ENCODE measurements at places on chromosomes 13 and 19.

DNA sequence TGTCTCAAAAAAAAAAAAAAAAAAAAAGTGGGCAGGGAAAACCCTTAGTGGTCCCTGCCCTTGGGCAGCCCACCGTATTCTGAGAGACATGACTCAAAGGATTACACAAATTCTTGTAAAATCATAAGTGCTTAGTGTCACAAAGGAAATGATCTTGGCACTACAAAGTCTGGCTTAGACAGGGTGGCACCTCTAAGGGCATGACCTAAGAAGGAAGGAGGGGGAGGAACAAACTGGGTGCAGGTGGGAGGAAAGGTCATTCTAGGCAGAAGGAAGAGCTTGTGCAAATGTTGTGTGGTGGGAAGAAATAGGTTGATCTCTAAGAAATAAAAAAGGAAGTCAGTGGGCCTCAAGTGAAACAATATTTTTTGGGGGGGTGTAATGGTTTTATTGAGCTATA lies 10.4 kb downstream of the PNPLA6 start:
- peak overlapping the region; percentile 17 for H3K4me3 ChIP-seq
- H3K36me3 ChIP-seq, result peaks cover 54% of the 10 kb centered on the region
- peaks cover 17% of the 10 kb centered on the region for H3K4me1 ChIP-seq
- H3K27me3 ChIP-seq, result no peaks in the 10 kb centered on the region

DNA sequence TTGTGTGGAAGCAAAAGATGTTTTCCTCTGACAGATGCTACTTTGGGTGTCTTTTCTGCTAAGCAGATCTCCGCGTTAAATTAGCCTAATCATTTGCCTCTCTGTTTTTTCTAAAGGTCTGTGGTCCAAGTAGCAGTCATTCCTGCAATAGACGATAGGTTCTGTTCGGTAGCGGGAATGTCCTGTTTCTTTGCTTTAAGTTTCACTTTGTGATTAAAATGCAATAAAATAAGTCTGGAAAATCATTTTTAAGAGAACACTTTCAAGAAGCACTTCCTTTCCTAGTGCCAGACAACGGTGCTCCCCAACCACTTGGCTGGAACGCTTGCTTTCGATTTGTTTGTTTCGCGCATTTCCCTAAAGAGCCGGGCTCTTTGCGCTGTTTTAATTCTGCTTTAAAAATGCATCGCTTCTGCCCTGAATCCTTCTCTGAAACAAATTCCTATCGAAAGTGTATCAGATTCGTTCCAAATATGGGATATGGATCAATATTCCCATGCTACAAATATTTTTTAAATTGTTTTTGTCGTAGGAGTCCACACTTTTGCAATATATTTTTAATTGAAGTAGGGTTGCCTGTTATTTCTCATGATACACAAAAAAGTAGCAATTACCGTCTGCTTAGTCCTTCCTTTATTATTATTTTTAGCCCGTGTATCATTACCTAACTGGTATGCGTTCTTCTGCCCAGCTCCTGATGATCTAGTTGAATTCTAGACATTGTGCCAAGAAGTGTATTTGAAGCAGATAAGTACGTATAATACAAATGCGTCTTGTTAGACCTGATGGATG lies 14.2 kb downstream of the ZIC2 start:
- H3K4me1 ChIP-seq, result peaks cover 5% of the 10 kb centered on the region
- no peak overlapping the region for H3K4me3 ChIP-seq
- no peak for DNase-seq

DNA sequence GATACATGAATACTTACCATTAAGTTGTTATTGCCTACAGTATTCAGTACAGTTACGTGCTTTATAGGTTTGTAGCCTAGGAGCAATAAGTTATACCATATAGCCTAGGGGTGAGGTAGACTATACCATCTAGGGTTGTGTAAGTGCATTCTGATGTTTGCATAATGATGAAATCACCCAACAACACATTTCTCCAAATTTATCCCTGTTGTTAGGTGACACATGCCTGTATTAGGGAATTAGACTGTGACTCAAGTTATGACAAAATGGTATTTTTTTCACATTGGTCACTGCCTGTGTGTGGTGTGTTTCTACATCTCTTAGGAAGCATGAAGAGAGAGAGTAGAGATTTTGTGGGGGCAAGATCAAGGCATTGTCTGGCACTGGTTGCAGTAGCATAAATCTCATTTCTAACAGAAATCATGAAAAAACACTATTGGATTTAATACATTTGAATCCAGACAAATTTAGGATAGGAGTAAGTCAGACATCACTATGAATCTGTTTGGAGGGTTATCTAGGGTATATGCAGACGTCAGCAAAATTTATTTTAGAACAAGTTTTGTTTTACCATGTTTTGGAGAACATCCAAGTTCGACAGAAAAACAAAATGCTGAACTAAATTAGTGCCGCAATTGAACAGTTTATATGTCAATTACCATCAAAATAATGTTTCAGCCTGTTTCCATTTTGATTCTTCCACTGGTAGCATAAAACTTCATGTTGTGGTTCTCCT lies 332.1 kb downstream of the LMO7 start:
- DNase-seq, result no peak
- H3K4me1 ChIP-seq, result no peaks in the 10 kb centered on the region
- H3K36me3 ChIP-seq, result no peaks in the 10 kb centered on the region
- H3K4me3 ChIP-seq, result no peak overlapping the region

- H3K4me1 ChIP-seq, result peaks cover 25% of the 10 kb centered on the region
- H3K4me3 ChIP-seq, result peak overlapping the region; percentile 79
- H3K27me3 ChIP-seq, result no peaks in the 10 kb centered on the region
- H3K36me3 ChIP-seq, result peaks cover 21% of the 10 kb centered on the region
- H3K27ac ChIP-seq, result peak overlapping the region; percentile 93
Observed at GRCh38 chr13:40984668-40985366, 34.3 kb downstream of the ELF1 start.

DNA sequence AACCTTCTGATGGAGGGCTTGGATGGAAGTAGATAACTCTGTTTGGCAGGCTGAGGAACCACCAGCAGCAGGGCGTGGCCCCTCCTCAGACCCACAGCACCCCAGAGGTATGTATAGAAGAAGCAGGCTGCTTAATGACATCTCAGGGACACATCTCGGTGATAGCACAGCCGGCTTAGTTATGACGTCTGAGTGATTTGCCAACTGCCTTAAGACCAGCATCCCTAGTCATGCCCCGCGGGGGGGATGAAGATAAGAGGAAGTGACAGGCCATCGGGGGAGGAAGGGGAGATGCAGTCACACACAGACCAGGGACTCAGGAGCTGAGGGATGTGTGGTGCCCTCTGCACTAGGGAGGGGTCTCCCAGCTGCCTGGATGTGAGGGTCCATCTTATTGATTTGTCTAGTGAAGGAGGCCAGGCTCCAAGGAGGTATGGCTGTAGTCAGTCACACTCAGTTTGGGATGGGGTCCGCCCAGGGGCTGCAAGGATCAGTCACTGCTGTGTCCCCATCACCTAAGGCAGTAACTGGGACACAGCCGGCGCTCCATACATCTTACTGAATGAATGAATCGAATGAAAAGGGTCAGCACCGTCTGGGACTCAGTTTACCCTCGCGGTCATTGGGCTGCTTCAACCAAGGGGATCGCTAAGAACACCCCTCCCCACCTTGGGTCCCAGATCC lies 19.2 kb upstream of the ERCC1 start:
- H3K27me3 ChIP-seq, result no peaks in the 10 kb centered on the region
- H3K4me1 ChIP-seq, result peaks cover 44% of the 10 kb centered on the region
- DNase-seq, result peak; percentile 37
- peak overlapping the region; percentile 94 for H3K27ac ChIP-seq

DNA sequence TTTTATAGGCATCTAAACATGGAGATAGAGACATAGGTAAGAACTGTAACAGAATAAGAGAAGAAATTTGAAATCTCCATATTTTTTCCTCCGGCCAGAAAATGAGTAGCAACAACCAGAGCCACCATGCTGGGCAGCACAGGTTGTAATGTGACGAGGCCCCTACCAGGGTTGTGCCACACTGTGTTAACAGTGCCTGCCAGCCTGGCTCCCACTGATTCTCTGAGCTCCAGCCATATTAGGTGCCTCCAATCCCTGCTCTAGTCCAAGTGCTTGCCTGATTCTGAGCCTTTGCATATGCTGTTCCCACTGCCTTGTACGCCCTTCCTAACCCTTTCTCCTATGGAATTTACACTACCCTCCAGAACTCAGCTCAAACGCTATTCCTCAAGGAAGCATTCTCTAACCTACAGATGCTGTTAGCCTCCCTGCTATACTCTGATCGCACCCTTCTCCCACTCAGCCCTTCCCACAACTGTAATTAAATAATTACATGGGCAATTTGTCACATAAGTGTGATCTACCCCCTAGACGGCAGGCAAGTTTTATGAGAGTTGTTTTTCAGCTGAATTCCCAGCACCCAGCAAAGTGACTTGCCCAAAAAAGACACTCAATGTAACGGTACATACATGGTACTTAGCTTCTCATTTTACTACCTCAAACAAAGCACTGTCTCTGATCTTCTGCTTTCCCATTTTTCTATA lies 37.6 kb upstream of the STARD13 start:
- H3K27ac ChIP-seq, result no peak overlapping the region
- peaks cover 6% of the 10 kb centered on the region for H3K4me1 ChIP-seq

GRCh38 chr19:34184880-34185491 lies 12.7 kb downstream of the LSM14A start:
- no peaks in the 10 kb centered on the region for H3K27me3 ChIP-seq
- peak overlapping the region; percentile 1 for H3K27ac ChIP-seq
- no peak overlapping the region for H3K4me3 ChIP-seq
- no peak for DNase-seq
- peaks cover 17% of the 10 kb centered on the region for H3K36me3 ChIP-seq

DNA sequence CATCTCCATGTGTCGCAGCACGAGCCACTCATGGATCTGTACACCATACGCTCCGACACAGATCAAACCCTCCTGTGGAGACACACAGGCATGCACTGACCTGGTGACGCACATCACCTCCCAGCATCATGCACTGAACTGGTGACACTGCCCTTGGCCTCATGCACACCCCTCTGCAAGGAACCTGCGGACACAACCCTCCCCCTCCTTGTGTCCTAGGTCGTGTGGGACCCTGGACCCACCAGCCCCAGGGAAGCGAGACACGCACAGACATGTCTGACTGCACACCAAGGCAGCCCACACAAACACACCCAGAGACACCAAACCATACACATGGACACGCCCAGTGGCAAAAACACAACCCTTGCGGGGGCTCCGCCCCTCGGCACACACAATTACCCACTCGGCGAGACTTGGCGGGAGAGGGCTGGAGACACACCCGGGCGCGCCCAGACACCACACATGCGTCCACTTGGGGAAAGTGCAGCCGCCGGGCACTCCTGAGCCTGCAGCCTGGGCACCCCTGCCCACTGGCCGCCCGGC lies 2.0 kb upstream of the KCNN4 start:
- H3K27me3 ChIP-seq, result peaks cover 20% of the 10 kb centered on the region
- peaks cover 51% of the 10 kb centered on the region for H3K4me1 ChIP-seq
- H3K36me3 ChIP-seq, result peaks cover 11% of the 10 kb centered on the region
- no peak for DNase-seq

DNA sequence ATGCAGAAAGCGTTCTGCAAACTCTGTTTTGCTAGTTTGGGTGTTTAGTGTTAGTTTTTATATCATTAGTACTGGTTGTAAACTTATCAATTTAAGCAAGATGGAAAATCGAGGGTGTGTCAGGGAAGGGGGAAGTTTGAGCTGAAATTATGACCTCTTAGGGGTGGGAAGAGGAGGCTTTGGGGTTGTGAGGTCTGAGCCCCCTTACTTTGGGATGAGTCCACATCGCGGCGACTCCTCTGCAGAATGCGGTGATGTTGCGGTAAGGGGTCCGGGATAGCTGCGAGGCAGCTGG lies 743 bp upstream of the NDUFS7 start:
- peak overlapping the region; percentile 100 for H3K27ac ChIP-seq
- DNase-seq, result no peak
- H3K36me3 ChIP-seq, result peaks cover 16% of the 10 kb centered on the region

DNA sequence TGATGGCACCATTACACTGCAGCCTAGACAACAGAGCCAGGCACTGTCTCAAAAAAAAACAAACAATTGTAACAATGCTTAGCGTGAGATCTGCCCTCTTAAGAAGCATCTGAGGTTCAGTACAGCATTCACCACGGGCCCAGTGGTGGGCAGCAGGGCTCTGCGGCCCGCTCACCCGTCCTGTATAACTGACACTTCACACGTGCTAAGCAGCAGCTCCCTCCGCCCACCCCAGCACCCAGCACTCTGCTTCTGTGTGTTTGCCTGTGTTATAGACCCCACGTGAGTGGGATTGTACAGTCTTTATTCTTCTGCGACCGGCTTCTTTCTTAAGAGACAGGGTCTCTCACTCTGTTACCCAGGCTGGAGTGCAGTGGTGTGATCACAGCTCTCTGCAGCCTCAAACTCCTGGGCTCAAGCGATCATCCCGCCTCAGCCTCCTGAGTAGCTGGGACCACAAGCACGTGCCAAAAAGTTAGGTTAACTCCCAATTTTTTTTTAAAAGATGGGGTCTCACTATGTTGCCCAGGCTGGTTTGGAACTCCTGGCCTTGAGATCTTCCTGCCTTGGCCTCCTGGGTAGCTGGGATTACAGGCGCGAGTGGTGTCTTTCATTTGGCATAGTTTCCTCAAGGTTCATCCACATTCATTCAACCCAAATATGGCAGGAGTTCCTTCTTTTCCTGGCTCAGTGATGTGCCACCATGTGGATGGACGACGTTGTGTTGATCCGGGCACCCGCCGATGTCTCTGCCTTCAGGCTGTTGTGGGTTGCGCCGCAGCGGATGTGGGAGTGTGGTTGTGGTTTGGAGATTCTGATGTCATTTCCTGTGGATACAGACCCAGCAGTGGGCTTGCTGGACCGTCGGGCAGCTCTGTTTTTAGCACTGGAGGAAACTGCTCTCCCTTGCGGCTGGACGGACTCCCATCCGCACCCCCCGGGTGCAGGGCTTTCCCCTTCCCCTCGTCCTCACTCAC lies 170.0 kb downstream of the KDM4B start:
- H3K4me3 ChIP-seq, result peak overlapping the region; percentile 73
- H3K27me3 ChIP-seq, result no peaks in the 10 kb centered on the region
- DNase-seq, result peak; percentile 79
- peak overlapping the region; percentile 96 for H3K27ac ChIP-seq

DNA sequence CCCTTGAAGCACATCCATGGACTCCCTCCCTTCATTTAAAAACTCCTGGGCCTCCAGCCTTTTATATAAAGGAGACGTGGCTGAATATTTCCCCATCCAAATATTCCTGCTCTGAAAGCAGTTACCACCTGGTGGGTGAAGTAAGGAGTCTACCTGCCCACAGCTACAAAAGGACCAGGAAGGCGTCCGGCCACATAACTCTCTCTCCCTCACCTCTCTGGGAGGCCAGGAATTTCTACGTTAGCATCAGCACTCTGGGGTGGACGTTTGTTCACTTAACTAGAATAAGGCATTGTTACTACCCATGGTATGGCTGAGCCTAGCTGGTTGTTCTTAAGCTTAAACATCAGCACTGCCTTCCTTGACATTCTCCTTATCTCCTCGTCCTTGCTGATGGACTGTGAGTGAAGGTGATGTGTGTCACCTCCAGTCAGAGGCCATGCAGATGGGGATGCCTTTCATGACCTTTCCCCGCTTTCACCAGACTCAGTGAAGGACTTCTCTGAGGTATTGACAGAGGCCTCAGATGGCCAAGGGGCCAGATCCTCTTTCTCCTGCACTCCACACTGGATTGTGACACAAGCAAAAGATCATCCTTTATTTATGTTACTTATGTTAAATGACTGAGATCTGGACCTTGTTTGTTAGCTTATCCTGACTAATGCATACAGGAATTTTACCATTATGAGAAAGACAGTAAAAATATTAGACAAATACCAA lies 22.2 kb upstream of the KPNA3 start:
- H3K27ac ChIP-seq, result no peak overlapping the region
- H3K4me3 ChIP-seq, result no peak overlapping the region
- DNase-seq, result no peak
- H3K4me1 ChIP-seq, result no peaks in the 10 kb centered on the region
- peaks cover 13% of the 10 kb centered on the region for H3K27me3 ChIP-seq
- no peaks in the 10 kb centered on the region for H3K36me3 ChIP-seq

Data from stimulated activated naive B cell treated with anti-CD40 and anti-IgM and Interleukin-4, amounts not matched to agents 10 μg/mL and 1 μg/mL and 100 μg/mL, for 72 hours (primary cell).